ENCODE measurements at places on chromosomes 6 and 20.

DNA sequence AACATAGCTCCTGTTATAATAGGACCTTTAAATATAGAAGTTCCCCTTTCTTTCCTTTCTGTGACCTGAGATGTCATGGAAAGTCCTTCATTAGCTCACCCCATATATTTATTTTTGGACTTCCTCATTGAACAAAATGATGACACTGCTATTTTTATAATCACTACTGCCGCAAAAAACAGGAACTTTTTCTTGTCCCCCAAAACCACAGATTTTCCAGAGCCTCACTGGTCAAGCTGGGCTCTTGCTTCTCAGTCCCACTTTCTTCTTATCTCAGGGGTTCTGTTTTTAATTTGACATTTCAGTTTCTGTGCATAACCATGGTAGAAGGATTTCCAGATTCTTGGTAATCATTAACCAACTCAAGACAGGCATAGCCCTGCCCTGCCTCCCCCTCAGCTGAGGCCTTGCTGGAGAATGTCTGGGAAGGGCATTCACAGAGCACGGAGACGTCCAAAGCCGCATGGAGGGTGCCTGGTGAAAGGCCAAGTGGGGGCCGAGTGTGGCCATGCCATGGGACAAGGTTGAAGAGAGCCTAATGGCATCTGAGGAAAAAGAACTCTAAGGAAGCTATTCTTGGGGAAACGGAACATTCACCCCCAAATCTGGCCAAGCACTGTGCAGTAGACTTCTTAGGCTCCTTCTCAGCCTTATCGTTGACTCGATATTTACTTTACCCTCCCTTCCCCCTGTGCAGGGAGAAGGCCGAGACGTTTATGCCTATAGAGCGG, 73.7 kb downstream of the EDN1 start:
- no peak for DNase-seq

GRCh38 chr20:59835448-59836395, 97.7 kb downstream of the SYCP2 start:
- DNase-seq, result peak; percentile 82

DNA sequence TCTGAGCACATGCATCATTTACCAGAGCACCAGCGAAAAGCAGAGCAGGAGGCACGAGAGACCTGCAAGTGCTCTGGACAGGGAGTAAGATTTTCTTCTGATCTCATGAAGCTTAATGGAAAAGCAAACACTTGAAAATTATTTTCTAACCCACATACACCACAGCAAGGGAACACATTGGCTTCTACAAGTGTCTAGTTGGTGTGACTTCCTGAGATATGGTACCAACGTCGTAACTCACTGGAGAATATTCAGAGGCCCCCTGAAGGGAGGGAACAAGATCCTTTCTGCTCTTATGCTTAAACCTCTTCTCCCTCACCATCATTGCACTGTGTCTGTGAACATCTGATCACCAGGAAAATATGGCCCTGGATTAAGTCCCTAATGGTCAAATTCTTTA, 48.6 kb downstream of the PSMB1 start:
- DNase-seq, result no peak

DNA sequence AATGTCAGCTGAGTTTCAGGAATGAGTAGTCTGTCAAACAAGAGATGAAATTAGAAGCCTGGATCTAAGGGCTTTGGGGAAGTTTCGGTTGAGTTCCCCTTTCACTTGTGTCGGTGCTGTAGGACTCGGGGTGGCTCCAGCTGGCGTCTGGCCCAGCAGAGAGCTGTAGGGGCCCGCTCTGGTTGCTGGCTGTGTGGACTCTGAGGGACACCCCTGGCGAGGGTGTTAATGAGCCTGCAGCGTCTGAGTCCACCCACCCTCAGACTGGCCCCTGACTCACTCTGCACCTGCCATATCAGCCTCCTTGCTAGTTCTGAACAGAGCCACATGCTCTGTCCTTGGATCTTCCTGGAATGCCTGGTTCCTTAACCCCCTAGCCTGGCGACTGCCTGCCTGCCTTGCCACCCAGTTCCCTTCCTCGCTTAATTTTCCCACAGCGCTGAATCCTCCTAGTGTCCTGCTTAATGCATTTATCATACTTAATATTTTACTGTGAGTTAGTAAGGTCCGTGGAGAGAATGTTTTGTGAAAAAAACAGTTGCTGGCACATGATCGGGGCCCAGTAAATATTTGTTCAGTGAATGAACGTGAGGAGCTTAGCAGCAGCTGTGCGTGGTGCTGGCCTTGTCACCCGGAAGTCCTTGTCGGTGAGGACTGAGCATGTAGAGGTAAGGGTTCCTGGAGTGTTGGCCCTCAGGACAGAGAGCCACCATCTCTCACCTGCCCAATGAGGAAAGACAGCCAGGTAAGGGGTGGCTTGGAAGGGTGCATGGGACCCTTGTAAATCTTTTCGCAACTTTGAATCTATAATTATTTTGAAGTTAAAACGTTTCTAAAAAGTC, 1.6 kb downstream of the DNAJC5 start:
- DNase-seq, result peak; percentile 73

- no peak for DNase-seq
These were observed 677.6 kb upstream of the ID4 start for GRCh38 chr6:19159561-19159960.

DNA sequence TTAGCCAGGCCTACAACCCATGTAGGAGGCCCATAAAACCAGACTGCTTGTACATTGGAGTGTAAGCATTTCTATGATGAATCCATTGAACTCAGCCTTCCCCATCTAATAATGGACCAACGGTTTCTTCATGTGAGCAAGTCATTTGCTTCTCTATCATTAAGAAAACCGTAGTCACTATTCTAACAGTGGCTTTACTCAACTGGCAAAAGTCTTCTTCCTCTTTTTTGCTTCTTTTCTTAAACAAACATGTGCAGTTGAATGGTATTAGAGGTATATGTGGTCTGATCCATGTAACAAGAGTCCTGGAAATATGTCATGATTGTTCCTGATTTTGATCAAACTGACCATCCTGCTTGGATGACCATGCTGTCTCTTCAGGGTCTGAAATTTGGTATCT, 132.4 kb upstream of the STXBP5 start:
- no peak for DNase-seq

DNA sequence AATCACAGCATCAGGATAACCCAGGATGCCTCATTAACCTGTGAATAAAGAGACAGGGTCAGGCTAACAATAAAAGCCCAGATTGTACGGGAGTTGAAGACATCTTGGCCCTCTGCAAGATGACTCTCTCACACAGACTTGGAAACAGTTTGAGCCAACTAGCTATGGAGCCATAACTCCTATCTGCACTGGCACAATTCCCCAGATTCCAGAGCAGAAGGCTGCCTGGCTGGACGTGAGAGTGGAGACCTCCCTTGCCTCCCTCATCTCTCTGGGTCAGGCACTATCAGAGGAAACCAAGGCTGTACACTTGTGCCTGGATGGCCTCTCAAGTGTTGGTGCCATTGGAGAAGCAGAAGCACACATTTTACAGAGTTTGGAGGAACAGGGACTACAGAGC, 312.6 kb downstream of the THBS2 start:
- no peak for DNase-seq

- no peak for DNase-seq
These were observed 155.9 kb downstream of the NFATC2 start for GRCh38 chr20:51386586-51386985.

- no peak for DNase-seq
These were observed 185.8 kb upstream of the TENT5A start for GRCh38 chr6:81938014-81938856.

DNA sequence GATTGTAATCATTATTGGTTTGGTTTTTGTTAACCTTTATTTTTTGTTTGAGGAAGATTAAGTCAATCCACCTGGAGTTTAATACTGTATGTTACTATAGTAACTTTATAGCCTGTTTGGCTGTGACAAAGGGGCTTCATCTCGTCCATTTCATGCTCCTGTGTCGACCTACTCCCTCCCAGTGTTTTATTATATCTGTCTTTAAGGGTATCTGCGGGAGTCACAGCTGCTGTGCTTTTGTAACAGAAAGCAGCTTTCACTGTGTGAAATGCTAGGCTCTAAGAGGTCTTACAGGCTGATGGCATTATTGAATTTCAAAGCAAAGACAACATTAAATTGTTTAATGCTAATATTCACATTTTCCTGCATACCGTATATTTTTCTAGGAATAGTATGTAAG, 698.0 kb upstream of the POU3F2 start:
- DNase-seq, result no peak

DNA sequence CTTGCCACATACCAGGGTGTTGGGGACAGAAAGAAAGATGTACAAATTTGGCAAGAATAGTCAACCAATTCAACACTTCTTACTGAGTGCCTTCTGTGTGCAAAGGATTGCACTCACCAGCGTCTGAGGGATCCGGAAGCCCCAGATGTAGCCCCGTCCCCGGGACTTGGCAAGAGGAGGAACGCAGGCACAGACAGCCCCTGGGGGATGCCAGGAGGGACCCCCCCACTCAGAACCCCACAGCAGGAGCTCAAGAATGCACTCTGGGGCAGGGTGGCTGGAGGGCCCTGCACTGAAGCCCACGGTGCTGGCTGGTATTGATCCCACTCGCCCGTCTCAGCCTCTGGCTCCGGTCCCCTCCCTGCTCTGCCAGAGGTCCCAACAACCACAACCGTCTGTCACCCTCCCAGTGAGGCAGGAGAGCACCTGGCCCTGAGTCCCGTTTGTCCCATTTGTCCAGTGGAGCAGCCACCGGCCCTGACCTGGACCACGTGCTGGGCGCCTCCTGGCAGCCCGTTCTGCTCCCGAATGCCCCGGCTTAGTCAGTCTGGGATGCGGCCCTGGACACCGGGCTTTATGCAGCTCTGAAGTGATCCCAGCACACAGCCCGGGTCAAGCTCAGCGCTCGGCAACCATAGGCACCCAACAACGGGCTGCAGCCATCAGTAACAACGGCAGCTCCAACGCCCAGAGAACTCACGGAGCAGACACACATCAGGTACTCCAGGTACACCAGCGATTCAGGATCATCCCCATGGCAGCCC, 128.7 kb downstream of the DLL1 start:
- DNase-seq, result no peak

- DNase-seq, result no peak
These were observed 29.5 kb downstream of the TCF21 start for GRCh38 chr6:133918208-133918930.

DNA sequence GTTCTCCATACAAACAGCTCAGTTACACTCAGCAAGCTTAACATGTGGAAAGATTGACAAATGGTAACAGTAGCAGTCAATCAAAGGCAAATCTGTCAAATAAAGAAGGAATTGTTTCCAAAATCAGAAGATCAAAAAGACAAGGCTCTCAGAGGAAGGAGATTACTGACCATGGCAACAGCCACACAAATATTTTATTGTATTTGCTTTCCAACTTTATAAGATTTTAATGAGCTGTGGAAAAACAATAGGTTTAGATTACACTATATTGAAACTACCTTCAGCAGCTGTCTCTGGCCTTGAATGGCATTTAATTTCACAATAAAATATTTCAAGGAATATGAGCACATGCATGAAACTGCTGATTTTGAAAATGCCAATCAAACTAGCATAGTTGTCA, 1143.9 kb upstream of the GJE1 start:
- no peak for DNase-seq

DNA sequence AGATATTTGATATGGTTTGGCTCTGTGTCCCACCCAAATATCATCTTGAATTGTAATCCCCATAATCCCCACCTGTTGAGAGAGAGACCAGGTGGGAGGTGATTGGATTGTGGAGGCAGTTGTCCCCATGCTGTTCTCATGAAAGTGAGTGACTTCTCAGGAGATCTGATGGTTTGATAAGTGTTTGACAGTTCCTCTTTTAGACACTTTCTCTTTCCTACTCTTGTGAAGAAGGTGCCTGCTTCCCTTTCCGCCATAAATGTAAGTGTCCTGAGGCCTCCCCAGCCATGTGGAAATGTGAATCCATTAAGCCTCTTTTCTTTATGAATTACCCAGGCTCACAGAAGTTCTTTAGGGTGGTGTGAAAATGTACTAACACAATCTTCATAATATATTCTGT, 1404.0 kb upstream of the ADGRB3 start:
- DNase-seq, result no peak

DNA sequence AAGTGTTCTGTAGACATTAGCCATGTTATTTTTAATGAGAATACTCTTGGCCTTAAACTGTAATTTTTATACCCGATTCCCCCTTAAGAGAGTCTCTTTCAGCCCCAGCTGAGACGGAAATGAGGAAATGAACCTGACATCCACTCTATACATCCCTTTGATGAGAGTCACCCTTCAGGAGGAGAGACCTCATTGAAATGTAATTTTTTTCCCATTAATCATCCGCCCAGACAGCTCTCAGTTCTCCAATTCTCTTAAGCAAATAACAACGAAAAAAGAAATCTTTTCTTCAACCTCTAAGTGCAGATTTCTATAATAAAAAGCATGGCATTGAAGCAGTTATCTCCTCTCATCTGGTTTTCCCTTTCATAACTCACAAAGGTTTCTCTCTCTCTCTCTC, 243.8 kb upstream of the PMEPA1 start:
- DNase-seq, result no peak

- DNase-seq, result no peak
These were observed 579.2 kb downstream of the EPM2A start for GRCh38 chr6:145155873-145156782.

- no peak for DNase-seq
These were observed 1.3 kb downstream of the LY6G6C start for GRCh38 chr6:31720196-31720770.

- DNase-seq, result no peak
These were observed 39.6 kb downstream of the DZANK1 start for GRCh38 chr20:18427214-18427613.

DNA sequence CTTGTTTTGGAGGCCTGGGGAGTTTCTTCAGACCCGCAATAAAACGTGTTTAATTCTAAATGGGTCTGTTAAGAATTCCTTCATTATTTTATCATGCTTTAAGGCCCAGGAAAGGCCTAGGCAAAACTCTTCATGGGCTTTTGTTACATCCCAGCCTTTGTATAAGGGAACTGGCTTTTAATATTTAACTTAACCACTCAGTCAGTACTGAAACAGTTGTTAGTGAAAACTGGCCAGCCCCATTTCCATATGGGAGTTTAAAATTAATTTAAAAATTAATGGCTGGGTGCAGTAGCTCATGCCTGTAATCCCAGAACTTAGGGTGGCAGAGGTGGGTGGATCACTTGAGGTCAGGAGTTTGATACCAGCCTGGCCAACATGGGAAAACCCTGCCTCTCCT, 213.2 kb upstream of the FKBP1C start:
- DNase-seq, result no peak

- no peak for DNase-seq
These were observed 21.9 kb upstream of the PLN start for GRCh38 chr6:118525913-118526780.

GRCh38 chr6:39912446-39912845, 21.8 kb downstream of the MOCS1 start:
- DNase-seq, result no peak

DNA sequence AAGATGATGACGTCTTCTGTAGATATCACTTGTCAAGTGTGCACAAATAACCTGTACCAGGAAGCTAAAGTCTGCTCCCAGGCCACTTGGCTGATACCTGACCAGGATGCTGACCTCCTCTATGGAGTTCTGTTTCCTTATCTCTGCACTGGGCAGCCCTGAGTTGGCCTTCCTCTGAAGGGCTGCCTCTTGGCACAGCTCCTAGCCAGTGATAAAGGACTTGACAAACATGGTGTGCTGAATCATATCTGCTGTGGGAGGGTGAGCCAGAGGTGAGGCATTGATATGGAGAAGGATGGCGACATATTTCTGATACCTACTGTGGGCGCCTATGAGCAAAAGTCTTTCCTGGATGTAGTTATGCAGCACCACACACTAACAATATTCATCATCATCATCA, 32.8 kb upstream of the FOXA2 start:
- DNase-seq, result no peak

- DNase-seq, result peak; percentile 56
These were observed 140.6 kb downstream of the OPN5 start for GRCh38 chr6:47922391-47922790.

GRCh38 chr6:41452763-41453162, 93.4 kb upstream of the FOXP4 start:
- no peak for DNase-seq
